ENCODE measurements at places on chromosomes 4 and X. TPM values are rescaled to one million over a fixed set of nuclear protein-coding genes. Genes with fewer than 3 reads are reported as not detected.

- no peak for DNase-seq
These were observed 12.7 kb downstream of the PRIMPOL start for GRCh38 chr4:184662236-184662635.

- DNase-seq, result no peak
These were observed 37.4 kb downstream of the SCD5 start for GRCh38 chr4:82761229-82761628.

DNA sequence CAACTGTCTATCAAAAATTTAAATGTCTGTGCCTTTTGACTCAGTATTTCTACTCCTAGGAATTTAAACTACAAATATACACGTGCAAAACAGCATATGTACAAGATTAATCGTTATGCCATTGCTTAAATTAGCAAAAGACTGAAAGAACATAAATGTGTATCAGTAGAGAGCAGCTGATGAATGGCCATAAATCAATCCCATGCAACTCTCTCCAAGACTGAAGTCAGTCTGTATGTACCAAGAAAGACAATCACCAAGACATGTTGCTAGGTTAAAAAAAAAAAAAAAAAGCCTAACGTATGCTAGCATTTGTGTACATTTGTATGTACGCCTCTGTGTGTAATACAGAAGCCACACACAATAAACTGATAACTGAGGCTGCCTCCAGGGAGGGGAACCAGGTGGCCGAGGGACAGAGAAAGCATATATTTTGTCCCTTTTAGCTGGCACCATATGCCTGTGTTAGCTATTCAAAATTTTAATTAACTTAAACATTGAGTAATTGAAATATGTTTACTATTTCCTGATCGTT is 130.7 kb downstream of the SH3KBP1 start:
- no peak for DNase-seq

DNA sequence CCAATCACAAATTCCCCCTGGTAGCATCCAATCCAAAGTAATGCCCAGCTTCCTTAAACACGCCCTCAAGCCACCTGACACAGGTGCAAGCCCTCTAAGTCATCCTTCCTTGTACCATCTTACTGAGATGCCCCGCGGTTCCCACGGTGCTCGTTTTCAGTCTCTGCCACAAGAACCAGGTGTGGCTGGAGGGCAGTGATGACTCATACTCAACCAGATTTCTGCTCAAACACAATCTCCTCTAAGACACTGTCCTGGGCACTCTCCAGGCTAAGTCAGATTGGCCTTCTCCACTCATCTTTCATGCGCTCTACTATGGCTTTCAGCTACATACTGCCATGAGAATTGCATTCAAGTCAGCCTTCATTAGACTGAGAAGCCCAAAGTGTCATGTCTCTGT is 3.5 kb downstream of the SH3KBP1 start:
- DNase-seq, result no peak

DNA sequence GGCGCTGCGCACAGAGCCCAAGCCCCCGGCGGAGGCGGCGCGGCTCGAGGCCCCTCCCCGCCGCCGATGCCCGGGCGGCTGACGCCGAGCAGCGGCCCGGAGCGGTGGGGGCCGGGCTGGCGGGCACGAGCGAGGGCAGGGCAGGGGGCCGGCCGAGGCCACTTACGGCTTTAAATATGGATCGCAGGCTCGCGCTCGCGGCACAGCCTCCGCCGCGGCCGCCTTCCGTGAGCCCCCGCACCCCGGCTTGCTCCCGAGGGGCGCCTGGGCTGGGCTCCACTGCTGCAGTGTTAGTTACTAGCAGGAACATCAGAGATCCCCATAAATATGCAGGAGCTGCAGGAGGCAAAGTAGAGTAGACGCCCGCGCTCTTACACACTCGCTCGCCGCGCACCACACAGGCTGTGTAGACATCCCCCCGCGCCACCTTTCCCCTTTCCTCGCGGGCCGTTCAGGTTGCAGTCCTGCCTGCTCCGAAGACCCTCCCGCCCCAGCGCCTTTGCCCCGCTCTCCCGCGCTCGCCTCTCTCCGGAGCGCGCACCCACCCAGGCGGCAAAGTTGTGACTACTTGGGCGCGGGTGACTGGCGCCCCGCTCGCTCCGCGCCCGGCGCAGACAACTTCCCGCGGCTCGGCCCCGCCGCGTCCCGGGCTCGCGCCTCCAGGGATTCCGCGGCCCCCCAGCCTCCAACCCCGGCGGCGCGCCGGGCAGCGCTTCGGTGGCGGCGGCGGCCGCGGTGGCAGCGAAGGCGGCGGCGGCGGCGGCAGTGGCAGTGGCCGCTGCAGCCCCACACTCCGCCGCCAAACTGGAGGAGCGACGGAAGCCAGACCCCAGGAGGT is 152.0 kb upstream of the SLC4A4 start:
- DNase-seq, result peak; percentile 75

- DNase-seq, result no peak
These were observed 586 bp downstream of the BCAP31 start for GRCh38 chrX:153723351-153724251.

DNA sequence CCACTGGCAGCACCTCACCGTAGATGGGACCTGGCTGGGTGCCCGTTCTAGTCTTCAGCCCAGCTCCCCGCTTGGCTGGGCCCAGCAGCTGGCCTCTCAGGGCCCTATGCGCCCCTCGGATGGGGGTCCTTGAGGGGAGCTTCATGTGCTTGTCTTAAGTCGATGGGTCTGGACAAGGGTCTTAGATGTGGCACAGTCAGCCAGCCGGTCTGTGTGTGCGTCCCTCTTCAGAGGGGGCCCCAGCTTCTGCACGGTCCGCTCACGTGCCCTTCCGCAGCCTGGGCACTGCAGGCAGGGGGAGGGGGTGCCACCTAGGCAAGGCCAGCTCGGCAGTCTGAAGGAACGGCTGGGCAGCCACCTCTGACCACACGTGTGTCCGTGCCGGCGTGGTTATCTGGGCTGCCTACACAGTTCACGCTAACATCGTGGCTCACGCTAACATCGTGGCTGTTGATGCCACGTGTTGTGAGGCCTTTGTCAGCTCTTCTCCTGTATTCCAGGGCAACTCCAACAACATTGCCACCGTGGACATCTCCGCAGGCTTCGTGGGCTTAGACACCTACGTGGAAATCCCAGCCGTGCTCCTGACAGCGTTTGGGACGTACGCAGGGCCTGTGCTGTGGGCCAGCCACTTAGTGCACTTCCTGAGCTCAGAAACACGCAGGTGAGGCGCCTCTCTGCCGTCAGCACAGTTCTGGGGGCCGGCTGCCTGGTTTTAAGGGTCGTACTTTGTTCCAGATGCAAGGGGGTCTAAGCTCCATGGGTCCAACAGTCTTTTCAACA is 34.5 kb downstream of the PIGG start:
- DNase-seq, result no peak

DNA sequence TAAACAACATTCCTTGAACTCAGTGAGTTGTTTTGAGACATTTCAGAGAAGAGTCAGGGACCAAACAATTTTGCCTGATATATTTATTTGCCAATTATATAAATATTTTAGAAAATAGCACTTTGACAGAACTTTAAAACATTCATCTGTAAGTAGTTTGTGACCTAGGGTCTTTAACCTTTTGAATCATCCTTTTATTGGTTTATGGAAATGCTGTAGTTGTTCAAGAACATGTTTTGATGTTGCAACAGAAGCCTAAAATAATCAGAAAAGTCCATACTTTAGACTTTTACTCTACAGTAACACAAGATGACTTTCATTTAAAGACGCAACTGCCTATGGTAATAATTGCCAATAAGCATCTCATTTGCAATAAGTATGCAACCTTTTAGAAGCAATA is 43.0 kb downstream of the CXCL1 start:
- no peak for DNase-seq

Gene PF4V1
- total RNA-seq, result 0.41 TPM

Gene GUCY1A1
- 207 TPM for total RNA-seq

Measured in frontal cortex (tissue), 4 donors.